ENCODE measurements at places on chromosomes 12 and 14. TPM values are rescaled to one million over a fixed set of nuclear protein-coding genes. Genes with fewer than 3 reads are reported as not detected.

Gene KLRD1
- total RNA-seq: 40.9 TPM

Gene TCL1B
- 2.0 TPM for total RNA-seq

Gene B4GALNT1
- total RNA-seq: 1.0 TPM

Gene PPP2R5C
- 197 TPM for total RNA-seq

Gene TDRD9
- total RNA-seq: 8.4 TPM

Gene GPR65
- total RNA-seq: 13.7 TPM

Gene COCH
- total RNA-seq: 1.6 TPM

Gene TCL1A
- total RNA-seq: 28.0 TPM

Gene KRT6B
- not detected for total RNA-seq

Gene RNU4-1
- 3,186 TPM for total RNA-seq

Gene CYP27B1
- total RNA-seq: 0.47 TPM

Gene CCDC175
- total RNA-seq: 0.34 TPM

Gene COX8C
- total RNA-seq: not detected

Gene NGB
- total RNA-seq: not detected

Gene LRRK2
- 93.0 TPM for total RNA-seq

Gene ARL1
- 42.2 TPM for total RNA-seq

Gene FSCB
- total RNA-seq: 0.21 TPM

Gene AMDHD1
- 4.5 TPM for total RNA-seq

Gene PHETA1
- total RNA-seq: 16.5 TPM

Gene PHLDA1
- total RNA-seq: 9.3 TPM

Gene TGM1
- total RNA-seq: 3.8 TPM

Gene NPFF
- not detected for total RNA-seq

Gene NOC4L
- 8.3 TPM for total RNA-seq

Gene HOXC5
- total RNA-seq: not detected

Gene STYK1
- 0.98 TPM for total RNA-seq

Gene RTL1
- total RNA-seq: not detected

Gene IQSEC3
- 1.6 TPM for total RNA-seq

Gene SLC25A21
- total RNA-seq: not detected

Gene TTC9
- total RNA-seq: 8.6 TPM

Gene CRACR2A
- 18.9 TPM for total RNA-seq

Gene SRRM4
- total RNA-seq: not detected

Gene LMNTD1
- not detected for total RNA-seq

Gene CYP46A1
- 0.26 TPM for total RNA-seq

Gene RND1
- 1.5 TPM for total RNA-seq

Gene RIMBP2
- total RNA-seq: 0.98 TPM

Gene NFE2
- 28.8 TPM for total RNA-seq

Gene JPH4
- 3.9 TPM for total RNA-seq

Gene ARHGEF25
- total RNA-seq: 19.5 TPM

Gene TAS2R42
- total RNA-seq: not detected

Gene MEG3
- total RNA-seq: 282 TPM

Gene KITLG
- 2.6 TPM for total RNA-seq

All from spleen (tissue), 13 donors.